ENCODE measurements at places on chromosomes 1 and 21.

DNA sequence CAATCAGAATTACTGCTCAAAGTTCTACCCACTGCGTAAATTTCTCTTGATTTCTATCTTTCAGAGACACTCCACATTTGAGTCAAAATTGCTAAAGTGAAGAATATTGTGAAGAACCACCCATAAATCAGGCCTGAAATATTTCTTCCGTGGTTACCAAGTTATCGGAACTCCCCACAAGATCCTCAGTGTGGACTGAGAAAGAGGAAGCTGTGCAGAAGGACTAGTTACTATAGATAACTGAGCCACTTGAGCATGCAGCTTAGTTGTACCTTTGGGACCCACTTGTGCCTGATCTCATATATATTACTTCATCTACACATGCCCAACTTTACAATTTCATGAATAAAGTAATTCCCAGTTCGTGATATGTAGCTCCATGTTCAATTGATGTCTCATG, 18.4 kb downstream of the RWDD3 start:
- DNase-seq: no peak

DNA sequence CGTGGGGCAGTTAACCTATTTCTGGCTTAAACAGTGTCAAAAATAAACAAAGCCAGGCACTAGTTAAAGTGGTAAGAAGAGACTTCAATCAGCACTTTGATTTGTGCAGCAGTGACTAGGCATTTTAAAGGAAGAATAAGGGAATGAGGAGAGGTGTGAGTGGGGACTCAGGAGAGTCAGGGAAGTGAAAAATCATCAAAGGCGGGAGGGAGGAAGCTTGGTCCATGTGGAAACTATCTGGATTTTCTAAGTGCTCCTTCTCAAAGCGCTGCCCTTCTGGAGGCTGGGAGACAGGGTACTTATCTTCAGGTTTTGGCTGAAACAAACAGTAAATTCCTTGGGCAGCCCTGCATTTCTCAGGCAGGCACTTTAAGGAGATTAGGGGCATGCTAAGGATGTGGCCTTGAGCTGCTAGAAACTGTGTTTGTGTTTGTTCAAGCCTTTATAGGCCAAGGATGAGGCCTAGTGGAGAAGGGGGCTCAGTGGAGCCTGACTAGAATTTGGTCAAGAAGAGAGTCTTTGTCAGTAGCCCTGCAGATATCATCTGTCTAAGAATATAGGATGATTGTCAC, 486.5 kb downstream of the SIPA1L2 start:
- DNase-seq: no peak

DNA sequence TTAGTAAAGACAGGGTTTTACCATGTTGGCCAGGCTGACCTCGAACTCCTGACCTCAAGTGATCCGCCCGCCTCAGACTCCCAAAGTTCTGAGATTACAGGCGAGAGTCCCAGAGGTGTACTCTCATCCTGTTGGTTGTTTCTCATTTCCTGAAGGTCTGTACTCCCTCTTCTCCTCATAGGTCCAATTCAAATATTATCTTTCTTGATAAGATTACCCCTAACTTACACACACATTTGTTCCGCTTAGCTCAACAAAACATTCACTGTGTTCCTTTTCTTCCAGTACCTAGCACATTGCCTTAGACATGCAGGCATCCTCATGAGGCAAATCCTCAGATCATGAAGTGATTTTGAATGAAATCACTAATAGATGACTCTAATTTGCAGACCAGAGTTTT, 72.4 kb upstream of the SSX2IP start:
- DNase-seq: no peak

GRCh38 chr21:33028773-33029384, 3.1 kb downstream of the OLIG2 start:
- peak; percentile 69 for DNase-seq

- no peak for DNase-seq
These were observed 35.6 kb downstream of the PTPN14 start for GRCh38 chr1:214515544-214516433.

- no peak for DNase-seq
These were observed 20.9 kb upstream of the RGS13 start for GRCh38 chr1:192615055-192615454.

DNA sequence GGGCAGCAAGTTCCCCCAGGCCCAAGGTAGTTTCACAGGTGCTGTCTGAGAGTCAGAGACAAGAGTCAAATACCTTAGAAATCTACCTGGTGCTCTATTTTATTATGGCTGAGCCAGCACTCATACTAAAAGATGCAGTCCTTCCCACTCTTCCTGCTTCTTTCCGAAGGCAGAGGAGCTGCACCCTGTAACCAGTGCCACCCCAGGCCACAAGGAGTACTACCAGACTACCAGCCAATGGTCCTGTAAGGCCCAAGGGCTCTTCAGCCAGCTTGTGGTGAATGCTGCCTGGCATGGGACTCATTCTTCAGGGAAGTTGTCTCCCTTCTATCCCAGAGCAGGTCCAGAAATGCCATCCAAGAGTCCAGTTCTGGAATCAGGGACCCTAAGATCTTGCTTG, 203.8 kb upstream of the DUSP10 start:
- no peak for DNase-seq

- no peak for DNase-seq
These were observed 155.6 kb downstream of the NUF2 start for GRCh38 chr1:163477276-163477830.

DNA sequence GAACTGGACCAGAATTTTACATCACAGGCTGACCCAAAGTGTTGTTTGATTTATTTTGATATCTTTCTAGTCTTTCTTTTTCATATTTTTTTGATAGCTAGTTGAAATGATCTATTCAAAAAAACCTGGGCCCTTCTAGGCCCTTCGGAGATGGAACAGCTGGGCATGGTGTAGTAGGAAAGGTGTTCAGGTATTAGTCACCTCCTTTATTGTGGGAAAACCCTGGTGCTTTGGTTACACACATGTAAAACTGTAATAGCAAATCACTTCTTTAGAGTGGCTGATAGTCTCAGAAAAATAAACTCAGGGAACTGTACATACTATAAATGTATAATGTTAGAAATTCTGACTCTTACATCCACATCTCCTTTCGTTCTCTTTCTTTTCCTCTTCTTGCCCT, 234.5 kb downstream of the PLA2G4A start:
- DNase-seq: no peak

DNA sequence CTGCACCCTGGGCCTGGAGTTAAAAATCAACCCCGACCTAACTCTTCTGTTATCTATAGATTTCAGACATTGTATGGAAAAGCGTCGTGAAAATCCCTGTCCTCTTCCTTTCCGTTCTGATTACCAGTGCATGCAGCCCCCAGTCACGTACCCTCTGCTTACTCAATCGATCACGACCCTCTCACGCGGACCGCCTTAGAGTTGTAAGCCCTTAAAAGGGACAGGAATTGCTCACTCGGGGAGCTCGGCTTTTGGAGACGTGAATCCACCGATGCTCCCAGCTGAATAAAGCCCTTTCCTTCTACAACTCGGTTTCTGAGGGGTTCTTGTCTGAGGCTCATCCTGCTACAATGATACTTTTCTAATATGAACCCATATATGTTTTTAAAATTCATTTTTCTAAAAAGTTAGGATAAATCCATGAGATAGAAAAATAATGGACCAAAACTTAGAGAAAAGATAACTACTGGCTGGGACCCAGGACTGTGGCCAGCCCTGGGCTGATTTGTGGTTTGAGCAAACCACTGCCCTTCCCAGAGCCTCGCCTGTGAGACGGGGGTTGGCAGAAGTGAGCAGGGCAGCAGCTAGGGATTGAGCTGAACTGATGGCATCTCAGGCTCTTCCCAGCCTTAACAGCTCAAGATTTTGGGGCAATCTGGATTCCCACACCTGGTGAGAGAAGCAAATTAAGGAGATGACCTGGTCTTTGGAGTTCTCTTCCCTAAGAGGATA, 5.0 kb downstream of the UQCRHL start:
- no peak for DNase-seq

GRCh38 chr1:2891923-2892448, 90.5 kb upstream of the TTC34 start:
- DNase-seq: no peak

GRCh38 chr1:171256940-171257606, 8.8 kb downstream of the FMO1 start:
- no peak for DNase-seq

DNA sequence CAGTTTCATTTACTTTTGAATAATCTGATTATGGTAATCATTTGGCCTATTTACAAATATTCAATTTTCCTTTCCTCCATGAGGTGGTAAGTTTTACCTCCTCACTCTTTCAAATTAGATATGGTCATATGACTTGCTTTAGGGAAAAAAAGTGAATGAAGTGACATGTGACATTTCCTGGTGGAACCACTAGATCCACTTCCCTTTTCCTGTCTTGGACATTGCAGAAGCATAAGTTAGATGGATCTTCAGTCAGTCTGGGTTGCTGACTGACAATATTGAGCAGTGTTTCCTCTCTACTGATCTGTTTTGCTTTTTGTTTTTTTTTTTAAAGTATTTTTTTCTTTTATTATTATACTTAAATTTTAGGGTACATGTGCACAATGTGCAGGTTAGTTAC, 481.1 kb upstream of the PTBP2 start:
- DNase-seq: no peak

DNA sequence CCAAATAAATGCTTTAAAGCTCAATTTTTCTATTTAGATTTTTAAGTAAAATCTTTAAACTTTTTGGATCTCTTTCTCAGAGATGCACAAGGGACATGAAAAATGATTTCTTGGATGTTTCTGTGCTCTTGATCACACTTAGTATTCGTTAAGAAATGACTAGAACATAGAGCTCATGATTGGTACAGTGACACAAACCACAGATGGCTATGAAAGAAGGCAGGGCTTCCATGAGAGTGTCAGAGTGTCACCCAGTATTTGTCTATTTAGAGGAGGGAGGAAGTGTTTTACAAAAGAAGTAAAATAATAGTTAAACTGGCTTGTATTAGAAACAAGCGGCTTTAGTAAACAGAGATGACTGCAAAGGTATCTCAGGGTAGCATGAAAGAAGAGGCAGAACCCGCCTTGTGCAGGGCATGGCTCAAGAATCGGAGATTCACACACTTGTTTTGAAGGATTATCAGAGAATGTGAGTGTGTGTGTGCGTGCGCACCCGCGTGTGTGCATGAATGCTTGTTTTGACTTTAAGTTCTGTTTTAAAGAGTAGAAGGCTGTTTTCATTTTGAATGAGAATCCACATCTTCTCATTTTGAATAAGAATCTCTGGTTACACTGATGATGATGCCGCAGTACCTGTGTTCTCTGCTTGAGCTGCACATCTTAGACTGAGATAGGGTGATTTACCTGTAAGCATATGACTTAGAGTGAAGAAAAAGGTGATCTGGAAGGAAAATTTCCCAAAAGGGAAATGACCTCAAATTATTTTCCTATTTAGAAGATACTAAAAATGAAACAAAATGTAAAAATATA, 82.1 kb downstream of the VPS26C start:
- peak; percentile 55 for DNase-seq

DNA sequence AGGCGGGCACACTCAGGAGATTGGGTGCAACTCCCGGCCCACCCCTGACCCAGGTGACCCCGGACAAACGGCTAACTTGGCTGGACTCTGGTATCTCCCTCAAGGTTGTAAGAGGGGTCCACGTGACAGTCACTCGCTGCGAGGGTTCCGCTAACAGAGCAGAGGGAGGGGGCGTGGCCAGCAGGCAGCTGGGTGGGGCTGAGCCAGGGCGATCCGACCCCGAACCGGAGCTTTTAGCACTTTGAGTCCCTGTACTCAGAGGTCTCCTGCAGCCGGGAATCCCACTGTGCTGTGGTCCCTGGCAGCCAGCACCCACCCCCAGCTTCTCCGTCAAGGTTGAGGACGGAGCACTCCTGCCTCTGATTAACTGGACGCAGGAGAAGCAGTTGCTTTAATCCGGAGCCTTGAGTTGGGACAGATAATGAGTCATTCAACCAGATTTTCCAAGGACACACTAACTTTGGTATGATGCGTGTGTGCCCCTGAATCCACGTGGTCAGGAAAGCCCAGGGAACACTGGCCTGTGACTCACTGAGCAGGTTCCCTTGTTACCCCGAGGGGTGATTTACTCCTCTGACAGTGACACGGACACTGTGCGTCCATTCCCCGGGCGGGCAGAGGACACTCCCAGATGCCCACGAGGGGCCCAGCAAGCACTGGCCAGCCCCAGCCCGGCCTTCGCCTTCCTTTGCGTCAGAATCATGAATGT, 16.8 kb downstream of the TRPM2 start:
- DNase-seq: no peak

DNA sequence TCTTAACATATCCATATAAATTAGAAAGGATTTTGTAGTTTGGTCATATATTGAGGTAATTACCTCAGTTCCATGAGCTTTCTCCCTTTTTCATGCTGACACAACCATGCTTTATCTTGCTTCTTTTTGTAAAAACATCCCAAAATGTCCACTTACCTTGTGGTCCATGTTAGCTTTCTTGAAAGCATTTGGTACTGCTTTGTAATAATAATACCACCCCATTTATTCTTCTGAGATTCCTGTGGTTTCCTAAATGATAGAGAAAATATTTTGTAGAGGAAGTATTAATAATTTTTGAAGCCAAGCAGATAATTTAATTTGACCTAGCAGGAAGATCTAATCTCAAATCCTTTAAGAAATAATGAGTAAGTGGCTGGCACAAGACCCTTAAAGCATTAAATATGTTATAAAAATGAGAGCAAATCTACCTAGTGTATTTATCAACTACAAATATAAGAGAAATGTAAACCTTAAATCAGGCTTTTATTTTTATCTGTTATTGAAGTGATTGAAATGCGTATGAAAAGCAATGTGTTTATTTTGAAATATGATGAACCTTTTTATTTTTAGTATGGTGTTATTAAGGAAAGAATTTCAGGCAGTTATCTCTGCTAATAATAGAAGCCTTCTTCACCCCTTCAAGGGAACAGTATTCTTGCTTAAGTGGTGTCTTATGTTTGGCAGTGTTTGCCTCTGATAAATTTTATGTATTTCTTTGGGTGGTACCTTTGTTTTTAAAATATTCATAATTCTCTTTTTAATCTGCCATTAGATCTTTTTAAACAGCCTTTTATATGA, 9.2 kb downstream of the PRKAA2 start:
- no peak for DNase-seq

DNA sequence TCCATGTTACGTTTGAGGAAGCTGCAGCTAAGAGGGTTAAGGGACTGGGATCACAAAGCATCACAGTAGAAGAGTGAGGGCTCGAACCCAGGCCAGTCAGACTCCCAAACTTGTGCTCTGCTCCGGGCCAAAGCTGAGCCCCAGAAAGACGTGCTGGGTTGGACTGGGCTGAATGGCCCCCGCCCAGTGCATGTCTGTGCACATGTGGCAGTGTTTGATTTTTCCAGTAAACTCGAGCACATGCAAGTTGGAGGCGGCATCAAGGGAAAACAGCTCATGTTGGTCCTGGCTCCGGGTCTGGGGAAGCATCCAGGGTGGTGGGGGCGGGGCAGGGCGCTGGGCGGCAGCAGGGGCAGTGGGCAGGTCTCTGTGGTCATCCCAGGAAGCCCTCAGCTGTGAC, 39.8 kb upstream of the WNT4 start:
- DNase-seq: no peak

Measured in activated CD4-positive, alpha-beta T cell treated with anti-CD3 and anti-CD28 coated beads, Interleukin-2, amount 10 ng/mL, durations not matched to agents 24 days and 14 days (primary cell).